ENCODE measurements at places on chromosomes 4 and X.

DNA sequence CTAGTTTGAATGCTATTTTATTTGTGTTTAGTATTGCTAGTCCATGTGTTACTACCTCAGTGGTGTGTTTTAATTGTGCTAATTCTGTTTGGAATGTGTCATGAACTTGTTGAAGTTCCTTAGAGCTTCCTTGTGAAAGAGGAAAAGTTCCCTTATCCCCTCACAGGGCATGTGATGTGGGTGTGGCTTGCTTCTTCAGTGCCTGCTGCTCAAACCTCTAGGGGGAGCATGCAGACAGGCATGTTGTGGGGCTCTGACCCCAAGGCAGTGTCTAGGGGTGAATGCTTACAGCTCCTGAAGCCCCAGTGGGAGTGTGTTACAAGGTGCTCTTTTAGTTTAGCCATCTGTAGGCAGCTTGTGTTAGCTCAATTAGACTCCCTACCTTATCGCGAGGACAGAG lies 86.5 kb downstream of the MAGED4 start:
- peak; percentile 2 for DNase-seq

DNA sequence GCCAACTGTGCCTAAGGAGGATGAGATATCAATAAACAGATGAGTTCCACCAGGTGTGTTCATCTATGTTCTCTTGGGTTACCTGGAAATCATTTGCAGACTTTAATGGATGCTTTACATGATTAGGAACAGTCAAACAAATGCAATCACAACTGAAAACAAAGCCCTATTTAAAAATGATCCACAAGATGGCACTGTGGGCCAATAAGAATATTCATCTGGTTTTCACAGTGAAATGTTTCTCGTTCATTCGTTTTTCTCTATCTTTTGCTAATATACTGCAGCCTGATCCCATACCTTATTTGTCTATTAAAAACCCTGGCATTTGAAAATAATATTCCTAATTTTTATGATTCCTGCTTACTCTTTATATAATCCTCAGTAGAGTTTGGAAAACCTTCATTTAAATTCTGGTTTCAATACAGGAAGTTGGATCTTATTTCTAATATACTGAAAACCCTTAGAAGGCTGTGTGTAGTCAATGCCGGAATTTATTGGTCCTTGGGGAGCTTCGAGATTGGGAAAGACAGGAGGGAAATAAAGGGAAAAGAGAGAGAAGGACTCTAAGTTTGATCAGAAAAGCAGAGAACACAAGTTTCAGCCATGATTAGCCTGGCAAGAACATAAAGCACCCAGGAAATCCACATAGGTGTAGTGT lies 63.8 kb upstream of the TAPT1 start:
- peak; percentile 67 for DNase-seq

DNA sequence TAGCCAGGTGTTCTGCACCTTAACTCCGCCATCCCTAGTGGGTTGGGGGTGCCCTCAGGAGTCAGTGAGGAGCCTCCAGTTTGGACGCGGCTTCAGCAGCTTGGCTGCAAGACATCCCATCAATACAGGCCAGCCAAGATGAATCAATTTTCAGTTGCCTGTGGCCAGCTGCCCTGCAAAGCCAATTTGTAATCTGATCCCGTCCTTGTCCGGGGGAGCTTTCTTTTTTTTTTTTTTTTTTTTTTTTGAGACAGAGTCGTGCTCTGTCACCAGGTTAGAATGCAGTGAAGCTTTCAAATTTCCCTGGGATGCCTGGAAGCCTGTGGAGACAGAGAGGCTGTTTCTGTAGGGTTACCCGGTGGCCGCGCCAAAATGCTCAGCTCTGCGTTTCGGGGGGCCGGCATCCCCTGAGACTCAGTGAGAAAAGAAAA lies 192.5 kb downstream of the ASMT start:
- no peak for DNase-seq

GRCh38 chr4:137961051-137961438 lies 281.1 kb downstream of the SLC7A11 start:
- DNase-seq, result peak; percentile 82

GRCh38 chrX:125436855-125437254 lies 117.2 kb downstream of the TEX13C start:
- DNase-seq, result peak; percentile 15
